ENCODE measurements at places on chromosomes 1 and 21. TPM values are rescaled to one million over a fixed set of nuclear protein-coding genes. Genes with fewer than 3 reads are reported as not detected.

DNA sequence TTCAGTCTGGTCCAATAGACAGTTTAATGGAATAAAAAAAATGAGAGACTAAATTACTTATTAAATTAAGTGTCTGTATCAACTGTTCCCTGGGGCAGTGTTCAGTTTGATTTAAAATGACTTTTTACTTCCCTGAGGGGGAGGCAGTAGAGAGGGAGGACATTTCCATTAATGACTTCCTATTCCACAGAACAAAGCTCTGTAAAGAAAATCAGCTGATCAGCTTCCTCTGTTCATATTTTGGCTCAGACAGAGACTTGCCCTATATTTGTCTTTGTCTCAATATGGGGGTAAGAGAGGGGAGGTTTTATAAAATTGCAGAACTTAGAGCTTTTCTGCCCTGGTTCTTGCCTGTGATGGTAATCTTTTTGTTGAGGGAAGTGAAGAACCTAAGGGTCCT lies 8.4 kb downstream of the CFAP126 start:
- peaks cover 3% of the 10 kb centered on the region for H3K36me3 ChIP-seq
- no peak for DNase-seq
- H3K27ac ChIP-seq, result peak overlapping the region; percentile 19
- H3K4me3 ChIP-seq, result no peak overlapping the region

- H3K27ac ChIP-seq, result no peak overlapping the region
- no peak for DNase-seq
- H3K36me3 ChIP-seq, result peaks cover 5% of the 10 kb centered on the region
- no peaks in the 10 kb centered on the region for H3K27me3 ChIP-seq
- H3K4me3 ChIP-seq, result no peak overlapping the region
Measured at GRCh38 chr1:59856725-59857338, 42.1 kb downstream of the HOOK1 start.

DNA sequence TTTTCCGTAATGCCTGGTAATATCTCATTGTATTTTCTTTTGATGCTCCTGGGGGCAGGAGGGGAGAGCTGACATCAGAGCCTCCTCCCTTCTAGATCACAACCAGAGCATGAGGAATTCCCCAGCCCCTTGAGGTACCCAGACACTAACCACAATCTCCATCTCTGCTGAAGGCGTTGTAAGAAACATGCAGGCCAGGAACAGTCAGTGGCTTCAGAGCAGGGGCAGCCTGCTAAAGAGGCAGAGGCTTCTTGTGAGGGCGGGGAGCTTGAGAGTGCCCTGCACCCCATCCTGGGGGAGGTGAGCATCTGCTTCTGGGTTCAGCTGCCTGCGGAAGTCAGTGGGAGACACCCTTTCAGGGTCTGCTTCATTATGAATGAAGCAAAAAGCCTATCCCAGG lies 19.0 kb downstream of the MAPKAPK2 start:
- H3K27me3 ChIP-seq, result no peaks in the 10 kb centered on the region
- peak overlapping the region; percentile 98 for H3K27ac ChIP-seq
- H3K4me3 ChIP-seq, result peak overlapping the region; percentile 85
- peaks cover 5% of the 10 kb centered on the region for H3K36me3 ChIP-seq

The FAM78B gene
- 0.31 TPM for total RNA-seq

GRCh38 chr1:205715628-205716027 lies 34.4 kb downstream of the NUCKS1 start:
- H3K4me1 ChIP-seq, result peaks cover 12% of the 10 kb centered on the region
- no peak for DNase-seq
- H3K36me3 ChIP-seq, result peaks cover 15% of the 10 kb centered on the region
- H3K27me3 ChIP-seq, result no peaks in the 10 kb centered on the region

DNA sequence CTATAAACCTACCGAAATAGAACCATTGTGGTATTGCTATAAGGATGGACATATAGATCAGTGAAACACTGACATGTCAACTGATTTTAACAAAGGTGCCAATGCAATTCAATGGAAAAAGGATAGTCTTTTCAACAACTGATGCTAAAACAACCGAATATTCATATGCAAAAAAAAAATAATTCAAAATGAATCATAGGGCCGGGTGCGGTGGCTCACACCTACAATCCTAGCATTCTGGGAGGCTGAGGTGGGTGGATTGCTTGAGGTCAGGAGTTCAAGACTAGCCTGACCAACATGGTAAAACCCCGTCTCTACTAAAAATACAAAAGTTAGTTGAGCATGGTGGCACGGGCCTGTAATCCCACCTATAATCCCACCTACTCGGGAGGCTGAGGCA lies 23.9 kb downstream of the HSF2BP start:
- H3K4me3 ChIP-seq, result no peak overlapping the region
- H3K4me1 ChIP-seq, result peaks cover 4% of the 10 kb centered on the region
- H3K36me3 ChIP-seq, result peaks cover 6% of the 10 kb centered on the region
- H3K27me3 ChIP-seq, result no peaks in the 10 kb centered on the region

The RNF207 gene
- 17.7 TPM for total RNA-seq

GRCh38 chr21:28344985-28345384 lies 647.7 kb downstream of the LTN1 start:
- no peaks in the 10 kb centered on the region for H3K36me3 ChIP-seq
- no peak overlapping the region for H3K27ac ChIP-seq
- no peak for DNase-seq
- H3K4me3 ChIP-seq, result no peak overlapping the region

DNA sequence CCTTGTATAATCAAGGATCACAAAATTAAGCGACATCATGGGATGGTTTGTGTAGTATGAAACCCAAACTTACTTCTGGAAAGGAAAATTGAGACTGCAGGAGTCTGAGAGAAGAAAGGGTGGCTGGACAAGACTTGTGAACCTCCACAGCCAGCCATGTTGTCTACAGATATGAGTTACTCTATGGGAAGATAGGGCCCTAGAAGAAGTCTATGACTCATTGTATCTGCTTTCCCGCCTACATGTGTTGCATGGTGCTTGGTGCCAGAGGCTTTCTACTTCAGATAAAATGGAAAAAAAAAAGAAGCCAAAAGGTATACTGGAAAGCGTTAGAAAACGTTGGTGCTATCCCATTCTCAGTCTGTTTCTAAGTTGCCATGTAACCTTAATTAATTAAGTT lies 18.7 kb upstream of the OR6N2 start:
- DNase-seq, result no peak
- peaks cover 50% of the 10 kb centered on the region for H3K27me3 ChIP-seq
- H3K4me3 ChIP-seq, result no peak overlapping the region
- H3K27ac ChIP-seq, result no peak overlapping the region

DNA sequence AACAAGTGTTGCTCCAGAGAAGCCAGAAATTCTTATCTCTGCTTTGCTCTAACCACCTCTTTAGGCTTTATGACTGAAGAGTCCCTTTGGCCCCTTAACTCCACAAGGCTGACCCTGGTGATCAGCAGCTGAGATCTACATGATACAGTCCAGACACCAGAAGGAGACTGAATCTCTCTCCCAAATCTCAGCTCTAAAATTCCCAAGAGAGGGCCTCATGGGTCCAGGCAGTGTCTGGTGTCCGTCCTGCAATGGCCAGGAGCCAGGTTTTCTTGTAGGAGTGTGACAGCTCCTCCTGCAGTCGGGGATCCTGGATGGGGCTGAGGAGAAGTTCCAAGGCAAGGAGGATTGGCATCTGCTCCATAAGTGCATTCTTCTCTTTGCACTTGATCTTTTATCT lies 35.3 kb downstream of the L1TD1 start:
- H3K27me3 ChIP-seq, result peaks cover 48% of the 10 kb centered on the region
- H3K4me3 ChIP-seq, result no peak overlapping the region
- DNase-seq, result no peak
- H3K4me1 ChIP-seq, result peaks cover 5% of the 10 kb centered on the region
- H3K36me3 ChIP-seq, result no peaks in the 10 kb centered on the region

GRCh38 chr1:232327899-232328298 lies 302.0 kb downstream of the SIPA1L2 start:
- no peak overlapping the region for H3K27ac ChIP-seq
- no peak overlapping the region for H3K4me3 ChIP-seq
- peaks cover under 1% of the 10 kb centered on the region for H3K27me3 ChIP-seq
- no peak for DNase-seq
- H3K36me3 ChIP-seq, result no peaks in the 10 kb centered on the region
- no peaks in the 10 kb centered on the region for H3K4me1 ChIP-seq

GRCh38 chr21:31915566-31915965 lies 42.7 kb downstream of the HUNK start:
- peaks cover 17% of the 10 kb centered on the region for H3K27me3 ChIP-seq
- no peak overlapping the region for H3K27ac ChIP-seq
- no peak overlapping the region for H3K4me3 ChIP-seq
- DNase-seq, result no peak
- H3K36me3 ChIP-seq, result peaks cover 4% of the 10 kb centered on the region

- H3K27ac ChIP-seq, result no peak overlapping the region
- no peaks in the 10 kb centered on the region for H3K4me1 ChIP-seq
- no peak overlapping the region for H3K4me3 ChIP-seq
- H3K36me3 ChIP-seq, result no peaks in the 10 kb centered on the region
- no peak for DNase-seq
Measured at GRCh38 chr1:157404063-157404501, 148.2 kb downstream of the FCRL5 start.

- H3K4me3 ChIP-seq, result peak overlapping the region; percentile 95
- H3K27me3 ChIP-seq, result peaks cover 86% of the 10 kb centered on the region
- H3K36me3 ChIP-seq, result peaks cover 10% of the 10 kb centered on the region
- no peak for DNase-seq
Measured at GRCh38 chr1:239388578-239388977, 2.2 kb downstream of the CHRM3 start.

All from T-helper 17 cell (primary cell).